Activated naive CD4-positive, alpha-beta T cell treated with anti-CD3 and anti-CD28 coated beads for 36 hours (primary cell): ENCODE measurements at places on chromosomes 7 and 10. TPM values are rescaled to one million over a fixed set of nuclear protein-coding genes. Genes with fewer than 3 reads are reported as not detected.

Gene ADIRF
- total RNA-seq, result not detected

Gene DIP2C
- 0.91 TPM for total RNA-seq

Gene ANKRD30A
- total RNA-seq, result not detected

Gene INMT
- not detected for total RNA-seq

Gene RNF148
- total RNA-seq, result not detected

GRCh38 chr7:20444030-20444800 is 113.5 kb downstream of the ITGB8 start:
- no peak for DNase-seq

GRCh38 chr7:28191751-28192150 is 11.2 kb upstream of the JAZF1 start:
- DNase-seq, result no peak

DNA sequence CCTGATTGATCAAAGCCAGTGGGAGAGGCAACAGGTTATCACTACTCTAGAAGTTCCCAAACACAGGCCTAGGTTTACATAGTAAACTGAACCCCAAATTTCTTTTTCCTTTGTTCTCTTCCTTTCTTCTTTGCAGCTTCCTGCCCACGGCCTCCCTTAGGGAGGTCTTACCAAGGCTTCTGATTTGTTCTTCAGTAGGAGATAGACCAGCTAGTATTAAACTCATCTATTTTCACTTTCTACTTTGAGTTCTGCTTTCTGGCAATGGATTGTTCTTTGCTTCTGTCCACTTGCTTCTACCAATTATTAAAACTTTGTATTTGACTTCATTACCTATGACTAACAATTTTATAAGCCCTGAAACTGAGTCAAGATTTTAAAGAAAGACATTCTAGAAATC is 251.2 kb upstream of the FZD1 start:
- no peak for DNase-seq

GRCh38 chr10:7318836-7319235 is 92.0 kb downstream of the SFMBT2 start:
- DNase-seq, result no peak

DNA sequence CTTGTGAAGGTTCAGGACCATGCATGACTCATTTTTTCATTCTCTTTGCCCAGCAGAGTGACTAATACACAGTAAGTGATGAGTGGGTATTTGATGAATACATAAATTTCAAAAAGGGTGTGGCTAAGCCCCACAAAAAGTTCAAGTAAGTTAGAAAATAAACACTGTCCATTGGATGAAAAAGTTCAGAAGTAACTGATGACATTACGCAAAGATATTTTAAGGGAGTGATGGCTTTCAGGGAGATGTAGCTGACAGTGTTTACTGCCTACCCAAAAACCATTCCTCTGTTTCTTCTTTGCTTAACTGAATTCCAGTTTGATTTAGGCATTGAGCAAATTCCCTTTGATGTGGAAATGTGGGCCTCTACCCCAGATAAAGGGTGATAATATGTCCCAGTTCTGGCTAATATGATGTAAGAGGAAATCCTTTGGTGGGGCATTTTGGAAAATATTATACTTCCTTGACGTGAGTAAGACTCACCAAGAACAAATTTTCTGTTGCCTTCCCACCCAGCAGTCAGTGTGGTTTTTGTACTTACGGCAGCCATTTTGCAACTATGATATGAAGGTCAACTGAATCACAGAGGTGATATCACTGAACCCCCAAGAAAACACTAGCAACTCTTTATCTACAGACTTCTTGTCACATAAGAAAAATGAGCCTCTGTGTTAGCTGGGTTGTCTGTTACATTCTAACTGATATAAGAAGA is 29.0 kb upstream of the EBLN1 start:
- peak; percentile 61 for DNase-seq

- DNase-seq, result no peak
These were observed 26.4 kb downstream of the ZCCHC24 start for GRCh38 chr10:79418886-79419595.

GRCh38 chr7:135964274-135964673 is 12.9 kb downstream of the MTPN start:
- DNase-seq, result no peak

DNA sequence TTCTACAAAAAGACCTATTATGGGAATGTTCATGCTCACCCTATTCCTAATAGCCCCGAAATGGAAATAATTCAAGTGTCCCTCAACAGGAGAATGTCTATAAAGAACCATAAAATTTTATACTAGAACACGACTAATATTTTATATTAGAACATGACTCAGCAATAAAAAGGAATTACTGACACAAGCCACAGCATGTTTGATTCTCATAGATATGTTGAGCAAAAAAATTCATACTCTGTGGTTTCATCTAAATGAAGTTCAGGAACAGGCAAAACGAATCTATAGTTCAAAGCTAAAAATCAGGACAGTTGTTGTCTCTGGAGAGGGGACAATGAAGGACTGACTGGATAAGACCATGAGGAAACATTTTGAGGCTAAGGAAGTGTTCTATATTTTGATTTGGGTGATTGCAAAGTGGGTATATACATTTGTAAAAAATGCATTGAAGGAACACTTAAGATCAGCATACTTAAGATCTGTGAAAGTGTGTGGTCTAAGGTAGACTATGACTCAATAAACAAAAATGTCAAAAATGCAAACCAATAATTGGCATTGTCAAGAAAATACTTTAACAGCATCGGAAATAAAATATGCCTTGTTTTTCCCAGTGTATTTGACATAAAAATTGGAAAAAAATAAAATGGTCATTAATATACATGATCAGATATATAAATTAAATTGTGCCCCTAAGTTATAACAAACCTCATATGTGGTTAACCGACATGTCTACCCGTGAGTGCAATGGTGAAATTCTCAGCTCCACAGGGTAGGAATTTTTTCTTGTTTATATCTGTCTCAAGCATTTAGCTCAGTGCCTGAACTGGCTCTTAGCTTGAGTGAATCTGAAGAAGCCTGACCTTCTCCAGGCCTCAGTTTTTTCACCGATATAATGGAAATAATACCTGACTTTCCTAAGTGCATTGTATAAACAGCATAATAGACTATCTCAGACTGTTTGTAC is 124.9 kb upstream of the CTTNBP2 start:
- DNase-seq, result no peak

DNA sequence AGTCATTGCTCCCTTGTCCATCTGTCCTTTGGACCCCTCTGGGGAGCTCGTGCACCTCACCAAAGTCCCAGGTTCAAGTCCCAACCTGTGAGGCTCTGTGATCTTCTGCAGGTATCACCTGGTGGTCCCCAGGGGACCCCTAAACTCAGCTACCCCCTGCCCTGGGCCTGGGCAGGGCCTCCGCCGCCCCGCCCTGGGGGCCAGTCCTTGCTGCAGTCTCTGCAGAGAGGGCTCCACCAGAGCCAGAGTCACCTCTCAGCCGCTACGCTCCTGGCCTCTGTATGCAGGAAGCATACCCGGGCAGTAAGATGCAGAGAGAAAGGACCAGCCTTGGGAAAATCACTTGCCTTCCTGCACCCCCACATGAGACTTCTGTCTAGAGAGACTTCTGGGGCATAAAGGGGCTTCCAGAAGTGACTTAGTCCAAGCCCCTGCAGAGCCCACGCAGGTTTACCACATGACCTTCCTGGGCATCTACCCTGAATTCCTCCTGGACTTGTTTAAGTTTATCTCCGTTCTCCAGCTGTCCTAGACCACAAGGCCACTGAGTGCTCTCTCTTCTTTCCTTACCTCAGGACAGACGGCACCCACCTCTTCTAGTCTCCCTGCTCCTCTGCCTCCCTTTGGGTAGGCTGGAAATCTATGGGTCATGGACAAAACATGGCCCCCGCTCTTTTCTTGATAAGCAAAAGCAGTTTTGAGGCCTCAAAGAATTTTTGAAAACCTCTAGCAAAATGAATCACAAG is 21.2 kb downstream of the CALML5 start:
- no peak for DNase-seq
